Progenitor cell of endocrine pancreas (in vitro differentiated cells): ENCODE measurements at places on chromosomes 11 and 22. TPM values are rescaled to one million over a fixed set of nuclear protein-coding genes. Genes with fewer than 3 reads are reported as not detected.

CD3D gene
- total RNA-seq = not detected in 2 replicates

CDC42EP2 gene
- total RNA-seq = 5.3 and 5.9 TPM in 2 replicates

NLRP14 gene
- total RNA-seq = 0.26 and 0.29 TPM in 2 replicates

KCNJ11 gene
- total RNA-seq = 8.1 and 10.4 TPM in 2 replicates

IGSF22 gene
- total RNA-seq = 0.44 and 1.3 TPM in 2 replicates

GAL3ST1 gene
- total RNA-seq = 21.6 and 23.7 TPM in 2 replicates

HDHD5 gene
- total RNA-seq = 39.7 and 40.4 TPM in 2 replicates

IL17REL gene
- 0.10 TPM in 1 of 2 replicates, not detected in the other for total RNA-seq

APOBEC3C gene
- total RNA-seq = 4.2 and 7.0 TPM in 2 replicates

SLC16A8 gene
- 2.6 and 3.0 TPM in 2 replicates for total RNA-seq

POTEH gene
- not detected in 2 replicates for total RNA-seq

TLCD5 gene
- 8.9 and 9.3 TPM in 2 replicates for total RNA-seq

- H3K4me3 ChIP-seq = no peak overlapping the region
- H3K4me1 ChIP-seq = no peaks in the 10 kb centered on the region
- peaks cover 69% of the 10 kb centered on the region for H3K27me3 ChIP-seq
- no peak overlapping the region for H3K27ac ChIP-seq
Observed at GRCh38 chr11:76316726-76317125, 64.2 kb downstream of the THAP12 start.

DNA sequence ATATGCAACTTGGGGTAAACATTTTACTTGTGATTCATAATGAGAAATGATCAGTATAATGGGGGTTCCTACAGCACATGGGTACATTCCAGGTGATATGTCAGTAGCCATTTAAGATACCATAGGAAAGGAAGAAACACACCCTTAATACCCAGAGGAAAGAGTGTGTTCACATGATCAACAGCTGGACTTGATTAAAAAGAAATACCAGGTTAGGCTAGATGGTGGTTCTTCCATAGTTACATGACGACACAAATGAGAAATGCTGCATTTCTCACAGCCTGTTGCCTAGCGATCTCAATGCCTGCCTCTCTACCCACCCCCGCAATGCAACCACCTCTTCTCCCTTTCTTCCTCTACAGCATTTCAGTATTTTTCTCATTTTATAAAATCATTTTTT, 96.8 kb downstream of the TTC28 start:
- H3K36me3 ChIP-seq = no peaks in the 10 kb centered on the region
- H3K27ac ChIP-seq = no peak overlapping the region
- no peak for DNase-seq
- no peaks in the 10 kb centered on the region for H3K27me3 ChIP-seq
- H3K4me1 ChIP-seq = no peaks in the 10 kb centered on the region
- no peak overlapping the region for H3K4me3 ChIP-seq

DNA sequence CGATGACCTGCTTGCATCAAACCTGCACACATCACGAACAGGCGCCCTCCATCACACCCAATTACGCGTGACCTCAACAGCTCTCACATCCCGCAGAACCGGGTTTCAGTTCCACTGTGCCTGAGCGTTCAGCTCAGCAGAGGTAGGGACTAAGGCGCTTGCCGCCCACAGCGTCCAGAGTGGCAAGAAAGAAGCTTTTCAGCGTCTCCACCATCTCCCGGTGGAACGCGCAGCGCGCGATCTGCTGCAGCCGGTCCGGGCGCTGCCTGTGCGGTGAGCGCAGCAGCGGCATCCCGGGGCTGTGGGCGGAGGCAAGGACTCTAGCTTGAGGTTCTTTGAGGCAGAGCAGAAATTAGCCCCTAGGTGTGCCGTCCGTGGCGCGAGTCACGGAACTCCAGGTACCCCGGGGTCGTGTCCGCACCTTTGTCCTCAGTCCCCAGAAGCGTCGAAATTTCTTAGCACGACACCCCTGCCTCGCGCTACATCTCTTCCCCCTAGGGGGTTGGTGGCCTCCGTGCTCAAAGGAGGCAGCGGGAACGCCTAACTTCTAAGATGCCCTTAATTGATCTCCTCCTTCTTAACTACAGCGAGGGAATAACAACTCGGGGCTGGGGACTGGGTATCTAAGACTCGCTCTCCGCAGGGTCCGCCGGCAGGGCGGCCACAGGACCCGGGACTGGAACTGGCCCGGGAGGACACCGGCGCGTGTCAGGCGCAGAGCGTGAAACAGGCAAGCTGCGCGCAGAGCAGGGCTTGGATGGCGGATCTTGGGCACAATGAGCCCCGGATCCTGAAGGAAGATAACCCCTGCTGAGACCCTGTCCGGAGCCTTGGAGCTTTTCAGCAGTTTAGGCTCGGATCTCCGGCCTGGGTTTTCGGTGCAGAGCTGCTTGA, 1.7 kb upstream of the CALCA start:
- H3K4me1 ChIP-seq = peaks cover 18% of the 10 kb centered on the region
- H3K27ac ChIP-seq = no peak overlapping the region
- peak overlapping the region; percentile 59 for H3K4me3 ChIP-seq
- peak; percentile 16 for DNase-seq
- H3K36me3 ChIP-seq = no peaks in the 10 kb centered on the region
- H3K27me3 ChIP-seq = peaks cover 79% of the 10 kb centered on the region

- no peak overlapping the region for H3K27ac ChIP-seq
- H3K4me1 ChIP-seq = no peaks in the 10 kb centered on the region
- H3K4me3 ChIP-seq = no peak overlapping the region
- no peaks in the 10 kb centered on the region for H3K36me3 ChIP-seq
Observed at GRCh38 chr11:122309262-122309925, 193.4 kb upstream of the BLID start.

DNA sequence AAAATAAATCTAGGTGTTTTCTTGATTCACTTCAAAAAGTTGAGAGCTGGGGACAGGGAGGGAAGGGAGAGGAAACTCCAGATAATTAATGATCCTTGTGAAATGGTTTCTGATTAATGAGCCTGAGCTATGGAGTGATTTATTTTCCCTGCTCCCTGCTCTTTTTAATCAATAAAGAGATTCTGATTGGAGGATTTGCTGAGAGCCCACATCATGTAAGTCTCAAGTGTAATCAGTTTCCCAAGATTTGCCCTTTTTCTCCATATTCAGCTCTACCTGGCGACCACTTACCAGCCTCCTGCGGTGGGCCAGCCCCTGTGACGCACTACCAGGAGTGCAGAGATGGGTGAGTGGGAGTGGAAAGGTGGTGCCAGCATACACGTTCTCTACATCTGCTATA, 114.0 kb downstream of the NAV2 start:
- no peak overlapping the region for H3K4me3 ChIP-seq
- peaks cover 30% of the 10 kb centered on the region for H3K4me1 ChIP-seq
- peak overlapping the region; percentile 73 for H3K27ac ChIP-seq
- H3K36me3 ChIP-seq = no peaks in the 10 kb centered on the region

DNA sequence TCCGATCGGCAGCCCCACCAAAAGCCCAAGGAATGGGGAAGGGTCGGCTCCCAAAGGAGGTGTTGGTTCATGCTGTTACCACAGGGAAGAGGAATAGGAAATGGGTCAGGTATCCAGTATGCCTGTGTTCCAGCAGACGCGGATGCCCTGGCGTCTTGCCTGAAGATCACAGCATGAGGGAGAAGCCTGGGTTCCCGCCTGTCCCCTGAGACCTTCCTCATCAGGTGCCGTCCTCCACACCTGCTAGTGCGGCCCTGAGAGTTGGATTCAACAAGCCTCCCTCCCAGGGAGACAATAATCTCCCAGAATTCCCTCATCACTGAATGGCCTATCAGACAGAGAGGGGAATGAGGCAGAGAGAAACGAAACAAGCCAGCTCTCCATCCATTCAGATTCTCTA, 92.2 kb downstream of the SPATA19 start:
- no peak overlapping the region for H3K27ac ChIP-seq
- H3K4me3 ChIP-seq = no peak overlapping the region
- no peaks in the 10 kb centered on the region for H3K36me3 ChIP-seq
- H3K4me1 ChIP-seq = no peaks in the 10 kb centered on the region

DNA sequence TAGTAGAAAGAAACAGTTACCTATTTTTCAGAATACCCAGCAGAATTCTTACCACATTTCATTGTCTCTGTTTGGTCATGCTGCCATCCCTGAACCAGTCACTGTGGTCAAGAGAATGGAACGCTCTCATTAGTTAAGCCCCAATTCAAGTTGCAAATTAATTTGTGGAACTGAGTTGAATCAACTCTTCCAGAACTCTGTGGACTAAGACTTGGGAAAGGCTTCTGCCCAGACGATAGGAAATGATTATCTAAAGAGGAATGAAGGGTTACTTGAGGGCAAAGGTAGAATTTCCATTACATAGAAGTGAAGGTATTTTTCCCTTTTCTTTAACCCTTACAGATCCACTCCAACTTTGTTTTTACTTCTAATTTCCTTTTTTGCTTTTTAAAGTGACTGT, 286.4 kb downstream of the DYNC2H1 start:
- H3K27me3 ChIP-seq = no peaks in the 10 kb centered on the region
- H3K4me3 ChIP-seq = no peak overlapping the region
- H3K4me1 ChIP-seq = peaks cover 9% of the 10 kb centered on the region
- no peak overlapping the region for H3K27ac ChIP-seq
- H3K36me3 ChIP-seq = peaks cover 7% of the 10 kb centered on the region

GRCh38 chr11:69049490-69049867, 747 bp downstream of the TPCN2 start:
- peaks cover 2% of the 10 kb centered on the region for H3K36me3 ChIP-seq
- H3K27ac ChIP-seq = no peak overlapping the region
- H3K4me3 ChIP-seq = peak overlapping the region; percentile 74
- H3K27me3 ChIP-seq = peaks cover 7% of the 10 kb centered on the region
- DNase-seq = no peak
- H3K4me1 ChIP-seq = peaks cover 5% of the 10 kb centered on the region

DNA sequence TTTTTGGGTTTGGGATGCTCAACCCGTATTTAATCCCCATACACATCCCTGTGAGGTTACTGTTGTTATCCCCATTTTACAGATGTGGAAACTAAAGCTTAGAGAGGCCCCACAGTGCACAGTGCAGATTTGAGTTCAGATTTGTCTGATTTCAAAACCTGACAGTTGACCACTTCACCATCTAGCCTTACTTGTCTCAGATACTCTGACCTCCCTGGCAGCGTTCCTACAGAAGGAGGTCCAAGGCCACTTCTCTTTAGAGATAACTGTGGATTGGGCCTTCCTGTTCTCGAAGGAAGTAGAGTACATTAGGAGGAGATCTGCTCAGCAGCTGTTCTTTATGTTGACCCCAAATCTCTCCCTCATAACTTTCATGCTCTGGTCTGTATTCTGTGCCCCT, 46.7 kb upstream of the CTTN start:
- no peaks in the 10 kb centered on the region for H3K4me1 ChIP-seq
- H3K27me3 ChIP-seq = no peaks in the 10 kb centered on the region
- no peak for DNase-seq
- peaks cover 25% of the 10 kb centered on the region for H3K36me3 ChIP-seq
- no peak overlapping the region for H3K27ac ChIP-seq
- H3K4me3 ChIP-seq = no peak overlapping the region

DNA sequence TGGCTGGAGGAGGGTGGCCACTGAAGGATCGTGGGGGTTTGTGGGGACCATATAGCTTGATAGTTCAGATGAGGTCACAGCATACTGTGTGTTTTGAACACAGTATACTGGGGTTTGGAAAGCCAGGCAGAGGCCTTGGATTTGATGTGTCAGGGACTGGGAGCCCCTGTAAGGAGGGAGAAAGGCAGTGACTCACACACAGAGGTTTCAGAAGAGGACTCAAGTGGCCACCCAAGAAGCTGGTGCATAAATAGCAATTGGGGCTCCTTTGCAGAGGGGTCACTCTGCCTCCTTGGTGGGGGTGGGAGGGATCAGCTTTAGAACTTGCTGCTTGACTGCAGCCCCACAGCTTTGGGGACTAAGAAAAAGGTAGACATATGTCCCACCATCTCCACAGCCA, 39.3 kb downstream of the SLC5A1 start:
- H3K36me3 ChIP-seq = no peaks in the 10 kb centered on the region
- peaks cover 23% of the 10 kb centered on the region for H3K27me3 ChIP-seq
- H3K4me3 ChIP-seq = no peak overlapping the region
- H3K27ac ChIP-seq = no peak overlapping the region
- H3K4me1 ChIP-seq = peaks cover 5% of the 10 kb centered on the region

DNA sequence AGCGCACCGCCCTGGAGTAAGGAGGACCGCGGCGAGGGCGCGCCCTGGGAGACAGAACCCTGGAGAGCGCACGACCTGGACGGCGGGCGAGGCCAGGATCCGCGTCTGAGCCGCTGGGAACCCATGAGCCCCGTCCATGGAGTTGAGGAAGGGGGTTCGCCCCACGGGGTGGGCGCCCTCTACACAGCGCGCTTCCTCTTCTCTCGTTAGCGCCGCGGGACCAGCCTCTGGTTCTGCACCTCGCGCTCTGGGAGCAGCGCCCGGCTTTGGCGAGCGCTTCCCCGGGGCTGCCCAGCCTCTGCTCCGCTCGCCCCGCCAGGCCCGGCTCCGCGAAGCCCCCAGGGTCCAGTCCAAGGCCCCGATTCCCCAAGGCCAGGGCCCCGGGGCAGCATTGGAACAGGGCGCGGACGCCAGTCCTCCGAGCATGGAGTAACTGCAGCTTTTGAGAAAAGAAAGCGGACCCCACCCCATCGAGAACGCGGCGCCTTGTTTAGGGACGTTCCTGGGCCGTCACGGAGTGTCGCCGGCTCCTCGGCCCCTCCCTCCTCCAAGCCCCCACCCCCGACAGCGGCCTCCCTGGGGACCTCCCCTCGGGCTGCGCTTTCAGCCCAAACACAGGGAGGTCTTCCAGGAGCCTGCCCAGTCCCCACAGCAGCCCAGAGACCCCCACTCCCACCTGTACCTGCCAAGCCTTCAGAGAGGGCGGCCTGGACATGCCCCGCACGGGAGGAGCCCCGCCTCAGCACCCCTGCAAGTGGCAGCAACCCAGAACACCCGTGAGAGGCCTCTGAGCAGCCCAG, 56.2 kb downstream of the BRD1 start:
- peaks cover 20% of the 10 kb centered on the region for H3K36me3 ChIP-seq
- no peaks in the 10 kb centered on the region for H3K27me3 ChIP-seq
- H3K4me1 ChIP-seq = no peaks in the 10 kb centered on the region
- no peak for DNase-seq
- no peak overlapping the region for H3K4me3 ChIP-seq

- H3K27me3 ChIP-seq = peaks cover 47% of the 10 kb centered on the region
- DNase-seq = peak; percentile 31
- H3K4me1 ChIP-seq = no peaks in the 10 kb centered on the region
- H3K4me3 ChIP-seq = no peak overlapping the region
Observed at GRCh38 chr22:36865346-36865745, 4.5 kb downstream of the NCF4 start.

- no peak overlapping the region for H3K4me3 ChIP-seq
- H3K27ac ChIP-seq = no peak overlapping the region
- H3K36me3 ChIP-seq = no peaks in the 10 kb centered on the region
- no peaks in the 10 kb centered on the region for H3K27me3 ChIP-seq
- H3K4me1 ChIP-seq = no peaks in the 10 kb centered on the region
Observed at GRCh38 chr11:81829976-81830375, 903.7 kb downstream of the FAM181B start.
